NCI-H82 (cell line): ENCODE measurements at places on chromosomes 2 and 18.

- no peak for DNase-seq
These were observed 161.2 kb upstream of the MAP3K20 start for GRCh38 chr2:172914341-172915008.

DNA sequence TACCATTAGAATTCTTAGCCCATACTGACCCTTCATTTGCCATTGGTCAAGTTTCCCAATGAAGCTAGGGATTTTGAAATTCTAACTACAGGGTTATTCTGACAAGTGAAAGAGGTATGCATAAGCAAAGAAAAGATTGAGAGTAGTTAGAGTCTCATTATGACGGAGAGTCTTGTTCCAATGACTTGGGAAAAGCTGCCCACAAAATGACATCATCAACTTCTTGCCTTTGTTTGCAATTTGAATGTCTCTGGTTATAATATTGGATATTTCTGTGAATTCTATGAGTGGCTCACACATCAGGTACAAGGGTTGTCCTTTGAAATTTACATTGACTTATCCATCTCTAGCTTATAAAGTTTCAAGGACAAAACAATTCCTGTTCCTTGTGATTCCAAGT lies 772.2 kb downstream of the TRIB2 start:
- no peak for DNase-seq

DNA sequence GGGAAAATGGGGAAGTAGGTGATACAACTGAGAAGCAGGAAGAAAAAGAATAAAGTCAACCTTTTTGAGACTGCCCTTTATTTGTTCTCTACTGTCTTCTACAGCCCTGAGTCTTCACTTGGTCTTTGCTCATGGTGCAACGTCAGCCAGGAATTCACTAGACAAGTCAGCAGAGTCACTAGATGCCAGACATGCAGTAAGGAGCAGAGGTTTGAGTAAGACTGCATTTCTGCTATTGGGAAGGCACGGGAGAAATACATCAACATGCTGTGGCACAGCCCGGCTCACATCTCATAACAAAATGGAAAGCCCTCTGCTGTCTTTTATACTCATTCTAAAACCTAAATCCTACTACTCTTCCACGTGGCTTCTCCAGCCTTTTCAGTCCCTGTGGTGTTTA lies 67.1 kb downstream of the PRELID3A start:
- DNase-seq = no peak

GRCh38 chr18:79493211-79493800 lies 97.6 kb downstream of the NFATC1 start:
- no peak for DNase-seq
